PC-3 (cell line): ENCODE measurements at places on chromosomes 2 and 18. TPM values are rescaled to one million over a fixed set of nuclear protein-coding genes. Genes with fewer than 3 reads are reported as not detected.

GRCh38 chr2:120685066-120685973 lies 50.3 kb upstream of the GLI2 start:
- DNase-seq, result no peak

GRCh38 chr2:19224011-19224410 lies 134.4 kb downstream of the OSR1 start:
- DNase-seq, result no peak

- DNase-seq, result peak; percentile 96
These were observed 4.4 kb upstream of the SERPINB5 start for GRCh38 chr18:63472380-63472779.

GRCh38 chr2:83971547-83971946 lies 487.5 kb downstream of the SUCLG1 start:
- peak; percentile 3 for DNase-seq

DNA sequence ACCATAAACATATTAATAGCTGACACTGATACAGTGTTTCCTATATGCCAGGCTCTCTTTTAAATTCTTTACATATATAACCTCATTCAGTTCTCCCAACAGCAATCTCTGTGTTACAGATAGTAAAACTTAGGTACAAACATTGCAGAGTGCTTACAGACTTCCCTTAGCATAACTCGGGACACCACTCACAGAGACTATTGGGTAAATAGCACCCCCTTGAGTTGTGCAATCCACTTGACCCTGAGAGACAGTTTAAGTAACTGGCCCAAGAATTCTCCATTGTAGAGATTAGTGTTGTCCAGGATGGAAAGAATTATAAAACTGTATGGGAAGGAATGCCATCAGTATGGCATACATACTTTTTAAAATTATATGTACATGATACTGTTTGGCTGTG lies 110.1 kb downstream of the POLE4 start:
- no peak for DNase-seq

- no peak for DNase-seq
These were observed 136.4 kb downstream of the HDAC4 start for GRCh38 chr2:239264492-239264837.

- DNase-seq, result no peak
These were observed 716.4 kb downstream of the RNF144A start for GRCh38 chr2:7633566-7634153.

DNA sequence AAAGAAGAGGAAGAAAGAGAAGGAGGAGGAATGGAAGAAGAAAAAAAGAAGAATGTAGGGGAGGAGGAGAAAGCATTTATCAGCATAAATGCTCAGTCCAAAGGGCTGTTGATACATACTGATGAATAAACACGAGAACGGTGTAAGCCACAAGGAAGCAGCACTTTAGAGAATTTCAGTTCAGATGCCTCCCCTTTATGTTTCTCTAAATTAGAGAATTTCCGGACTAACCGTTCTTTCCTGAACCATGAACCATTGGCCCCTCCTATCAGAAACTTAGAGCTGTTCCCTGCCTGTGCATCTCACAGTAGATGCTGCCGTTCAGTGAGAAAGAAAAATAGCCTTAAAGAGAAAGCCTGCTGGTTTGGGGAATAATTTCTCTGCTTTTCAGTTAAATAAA lies 49.2 kb upstream of the TUBA3D start:
- no peak for DNase-seq

GRCh38 chr2:29749843-29750242 lies 171.5 kb downstream of the ALK start:
- no peak for DNase-seq

DNA sequence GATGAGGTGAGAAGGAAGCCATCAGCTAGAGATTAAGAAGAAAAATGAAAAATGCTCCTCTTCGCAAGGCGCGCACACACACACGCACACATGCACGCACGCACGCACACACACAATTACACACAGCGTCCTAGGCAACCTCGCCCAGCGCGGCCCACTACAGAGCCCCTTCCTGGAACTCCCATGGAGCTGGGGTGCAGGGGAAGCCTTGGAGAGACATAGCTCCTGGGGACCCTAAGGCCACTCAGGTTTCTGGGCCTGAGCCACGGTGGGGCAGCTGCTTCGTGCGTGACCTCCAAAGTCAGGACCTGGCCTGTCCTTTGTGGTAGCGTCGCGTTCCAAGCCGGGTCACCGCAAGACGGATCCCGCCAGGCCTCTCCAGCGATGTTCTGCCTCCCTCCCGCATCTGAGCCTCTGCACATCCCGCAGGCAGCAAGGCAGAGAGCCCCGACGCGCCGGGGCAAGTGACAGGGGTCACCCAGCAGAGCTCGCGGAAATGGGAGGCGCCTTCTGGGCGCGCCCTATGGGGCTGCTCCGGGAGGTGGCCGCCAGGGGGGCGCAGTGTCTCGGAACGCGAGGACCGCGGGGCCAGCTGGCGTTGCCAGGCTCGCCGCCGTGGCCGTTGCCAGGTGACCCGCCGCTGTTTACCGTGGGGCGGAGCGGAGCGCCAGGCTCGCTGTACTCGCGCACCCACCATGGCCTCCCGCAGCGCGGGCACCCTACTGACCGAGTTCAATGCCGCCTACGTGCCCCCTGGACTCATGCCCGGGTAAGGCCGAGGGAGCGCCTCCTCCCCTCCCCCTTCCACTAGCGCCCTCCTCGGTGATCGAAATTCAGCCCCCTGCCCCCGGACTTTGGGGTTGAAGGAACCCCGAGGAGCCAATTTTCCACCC lies 79.0 kb downstream of the CIB4 start:
- DNase-seq, result no peak

DNA sequence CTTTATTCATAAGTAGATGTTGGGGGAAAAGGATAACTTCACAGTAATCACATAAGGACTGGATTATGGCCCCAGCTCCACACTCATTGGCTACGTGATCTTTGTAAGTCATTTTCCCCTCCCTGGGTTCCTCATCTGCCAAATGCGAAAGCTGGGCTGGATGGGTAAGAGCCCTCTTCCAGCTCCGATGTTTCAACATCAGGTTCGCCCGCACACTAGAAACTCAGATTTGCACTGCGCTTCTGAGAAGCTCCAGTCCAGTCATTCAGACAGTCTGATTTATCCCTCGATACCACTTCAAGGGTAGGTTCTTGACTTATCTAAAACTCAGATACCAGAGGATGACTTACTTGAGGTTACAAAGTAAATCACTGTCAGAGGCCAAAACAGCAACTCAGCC lies 31.0 kb upstream of the RMDN2 start:
- no peak for DNase-seq

DNA sequence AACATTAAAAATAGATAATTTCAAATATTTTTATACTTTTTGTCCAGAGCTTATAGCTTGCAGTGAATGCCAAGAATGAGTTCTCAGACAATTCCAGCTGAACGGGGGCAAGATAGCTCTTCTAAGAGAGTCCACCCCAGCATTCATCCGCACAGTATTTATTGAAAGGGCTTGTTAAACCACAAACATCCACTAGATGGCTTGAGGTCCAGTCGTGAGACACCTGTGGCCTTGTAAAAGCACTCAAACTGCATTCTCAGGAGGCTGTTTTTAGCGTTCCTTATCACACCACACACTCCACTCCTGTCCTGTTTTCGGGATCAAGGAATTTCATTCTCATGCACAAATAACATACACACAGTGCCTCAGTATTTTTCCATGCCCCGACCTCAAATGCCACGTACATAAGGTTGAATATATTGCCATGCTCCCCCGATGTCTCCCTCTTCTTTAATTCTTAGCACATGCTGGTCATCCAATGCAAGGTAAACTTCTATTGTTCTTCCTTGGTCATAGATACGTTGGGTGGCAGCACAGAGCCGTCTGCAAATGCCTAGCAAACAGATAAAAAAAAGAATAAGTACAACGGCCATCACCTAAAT lies 47.4 kb downstream of the DNAJC10 start:
- peak; percentile 73 for DNase-seq

GRCh38 chr2:8141079-8141707 lies 540.7 kb upstream of the ID2 start:
- no peak for DNase-seq

RIF1 gene
- total RNA-seq, result 33.6 and 37.1 TPM in 2 replicates
